Pancreas (tissue), 10 donors: ENCODE measurements at places on chromosomes 5 and 9.

- H3K4me3 ChIP-seq = no peak overlapping the region
- H3K4me1 ChIP-seq = no peaks in the 10 kb centered on the region
- no peaks in the 10 kb centered on the region for H3K27me3 ChIP-seq
- no peak for DNase-seq
Observed at GRCh38 chr5:77396017-77396416, 96.1 kb downstream of the WDR41 start.

DNA sequence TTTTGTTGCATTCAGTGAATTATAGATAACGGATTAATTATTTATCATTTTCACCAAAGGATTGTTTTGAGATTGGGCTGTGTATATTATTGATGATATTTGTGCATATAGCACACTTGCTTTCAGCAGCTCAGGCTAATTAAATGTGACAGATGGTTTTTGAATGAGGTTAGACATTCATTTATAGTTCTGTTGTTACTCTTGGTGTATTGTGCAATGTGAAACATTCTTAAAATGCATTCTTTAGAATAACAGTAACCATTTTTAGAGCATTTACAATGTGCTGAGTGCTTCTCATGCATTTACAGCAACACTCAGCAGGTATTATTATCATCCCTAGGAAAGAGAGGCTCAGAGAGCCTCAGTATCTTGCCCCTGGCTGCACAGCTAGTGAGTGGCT lies 23.8 kb downstream of the NANS start:
- peaks cover 35% of the 10 kb centered on the region for H3K36me3 ChIP-seq
- no peak overlapping the region for H3K4me3 ChIP-seq
- H3K27me3 ChIP-seq = no peaks in the 10 kb centered on the region
- no peak overlapping the region for H3K27ac ChIP-seq
- H3K4me1 ChIP-seq = no peaks in the 10 kb centered on the region
- DNase-seq = no peak

DNA sequence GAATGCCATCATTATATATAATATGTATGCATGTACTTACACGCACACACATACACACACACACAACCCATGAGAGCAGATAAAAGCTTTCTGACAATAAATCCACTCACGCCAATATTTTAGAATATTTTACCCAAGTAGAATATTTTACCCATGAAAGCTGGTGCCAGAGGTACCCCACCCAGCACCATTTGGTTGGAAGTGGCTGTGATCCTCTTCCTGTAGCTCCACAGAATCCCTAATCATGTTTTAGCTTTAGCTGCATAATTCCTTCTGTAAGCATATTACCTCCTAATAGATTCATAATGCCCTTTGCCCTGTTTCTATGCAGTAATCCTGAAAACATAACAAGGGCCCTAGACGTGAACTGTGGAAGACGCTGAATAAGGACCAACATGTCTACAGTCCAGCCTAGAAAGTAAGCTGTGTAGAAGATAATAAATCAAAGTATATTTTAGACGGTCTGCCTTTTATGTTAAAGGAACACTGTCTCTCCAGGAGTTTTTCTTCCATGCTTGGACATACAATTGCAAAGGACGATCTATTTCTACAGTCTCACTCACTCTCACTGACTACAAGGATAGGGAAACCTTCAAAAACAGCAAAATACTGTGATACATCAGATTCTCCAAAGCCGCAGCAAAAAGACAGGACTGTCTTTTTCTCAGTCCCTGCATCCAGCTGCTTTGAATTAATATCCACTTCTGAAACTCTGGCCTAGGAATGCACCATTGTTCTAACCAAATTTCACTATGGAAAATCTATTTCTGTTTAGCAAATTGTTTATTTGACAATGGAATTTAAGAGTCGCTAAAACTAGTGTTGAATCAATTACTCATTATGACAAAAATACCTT lies 98.2 kb downstream of the USP20 start:
- H3K4me1 ChIP-seq = no peaks in the 10 kb centered on the region
- H3K36me3 ChIP-seq = no peaks in the 10 kb centered on the region
- H3K27me3 ChIP-seq = no peaks in the 10 kb centered on the region
- H3K4me3 ChIP-seq = no peak overlapping the region

DNA sequence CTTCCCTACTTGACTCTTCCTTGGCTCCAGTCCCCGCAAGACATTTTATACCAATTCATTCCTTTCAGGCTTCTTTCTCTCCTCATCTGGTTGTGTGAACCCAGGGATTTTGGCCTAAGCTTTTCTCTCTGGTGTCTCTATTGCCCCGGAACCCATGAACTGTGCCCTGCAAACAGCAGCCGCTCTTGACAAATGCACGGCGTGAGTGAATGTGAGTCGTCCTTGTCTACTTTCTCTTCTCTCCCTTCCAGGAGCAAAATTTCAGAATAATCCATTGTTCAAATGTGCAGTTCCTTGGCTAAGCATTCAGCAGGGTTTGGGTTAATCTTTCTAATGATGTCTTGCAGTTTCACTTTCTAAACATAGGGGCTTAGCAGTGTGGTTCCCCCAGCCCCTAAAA lies 250.4 kb upstream of the IRX4 start:
- H3K4me3 ChIP-seq = no peak overlapping the region
- no peak for DNase-seq
- no peaks in the 10 kb centered on the region for H3K36me3 ChIP-seq

DNA sequence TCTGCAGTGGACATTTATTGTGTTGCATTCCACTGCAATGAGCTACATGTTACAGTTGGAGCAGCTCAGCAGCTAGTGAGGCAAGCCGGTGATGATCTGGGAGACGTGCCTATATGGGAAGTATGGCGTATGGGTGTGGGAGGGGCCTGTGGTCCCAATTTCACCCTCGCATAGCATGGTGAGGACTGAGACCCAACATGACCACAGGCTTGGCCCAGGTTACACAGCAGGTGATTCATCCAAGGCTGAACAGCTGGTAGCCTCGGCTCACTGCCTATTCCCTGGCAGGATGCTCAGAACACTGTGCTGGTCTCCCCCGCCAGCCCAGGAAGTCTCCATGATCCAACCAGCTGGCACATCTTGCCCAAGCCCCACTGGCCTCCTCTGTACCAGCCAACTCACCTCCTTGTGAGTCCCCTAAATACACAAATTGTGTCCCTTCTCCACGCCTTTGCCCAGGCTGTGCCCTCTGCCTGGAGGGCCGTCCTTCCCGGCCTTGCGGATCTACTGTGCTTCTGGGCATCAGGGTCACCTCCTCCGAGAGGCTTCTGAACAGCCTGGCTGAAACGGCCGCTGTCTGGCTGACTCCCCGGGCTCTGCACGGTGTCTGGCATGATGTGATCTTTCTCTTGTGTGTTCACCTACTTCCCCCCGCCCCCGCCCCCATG lies 81.4 kb downstream of the NSUN2 start:
- no peak for DNase-seq
- no peak overlapping the region for H3K4me3 ChIP-seq
- H3K27ac ChIP-seq = no peak overlapping the region
- no peaks in the 10 kb centered on the region for H3K27me3 ChIP-seq

GRCh38 chr5:158802941-158803341 lies 296.8 kb downstream of the EBF1 start:
- no peak overlapping the region for H3K27ac ChIP-seq
- H3K4me3 ChIP-seq = no peak overlapping the region
- peaks cover 13% of the 10 kb centered on the region for H3K4me1 ChIP-seq
